ENCODE measurements at places on chromosomes 4 and X.

GRCh38 chr4:75666299-75666698, 6.9 kb downstream of the G3BP2 start:
- DNase-seq: no peak

GRCh38 chr4:171484681-171485080, 328.5 kb upstream of the GALNTL6 start:
- DNase-seq: no peak

- no peak for DNase-seq
These were observed 81.4 kb downstream of the DOCK11 start for GRCh38 chrX:118577041-118577440.

GRCh38 chr4:155072417-155072816, 136.0 kb upstream of the NPY2R start:
- no peak for DNase-seq

DNA sequence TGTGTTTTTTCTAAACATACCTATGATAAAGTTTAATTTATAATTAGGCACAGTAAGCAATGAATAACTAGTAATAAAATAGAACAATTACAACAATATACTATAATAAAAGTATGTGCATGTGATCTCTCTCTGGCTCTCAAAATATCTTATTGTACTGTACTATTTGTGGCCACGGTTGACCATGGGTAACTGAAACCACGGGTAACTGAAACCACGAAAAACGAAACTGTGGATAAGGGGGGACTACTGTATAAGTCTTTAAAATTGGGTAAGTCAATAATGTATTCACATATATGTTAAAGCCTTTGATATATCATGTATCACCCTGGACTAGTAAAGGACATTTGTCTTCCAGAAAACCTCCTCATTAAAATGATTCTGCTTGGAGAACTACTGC, 20.0 kb downstream of the TMEM154 start:
- DNase-seq: no peak

GRCh38 chrX:42535233-42535632, 242.7 kb downstream of the PPP1R2C start:
- no peak for DNase-seq
